ENCODE measurements at places on chromosomes 5 and 9.

DNA sequence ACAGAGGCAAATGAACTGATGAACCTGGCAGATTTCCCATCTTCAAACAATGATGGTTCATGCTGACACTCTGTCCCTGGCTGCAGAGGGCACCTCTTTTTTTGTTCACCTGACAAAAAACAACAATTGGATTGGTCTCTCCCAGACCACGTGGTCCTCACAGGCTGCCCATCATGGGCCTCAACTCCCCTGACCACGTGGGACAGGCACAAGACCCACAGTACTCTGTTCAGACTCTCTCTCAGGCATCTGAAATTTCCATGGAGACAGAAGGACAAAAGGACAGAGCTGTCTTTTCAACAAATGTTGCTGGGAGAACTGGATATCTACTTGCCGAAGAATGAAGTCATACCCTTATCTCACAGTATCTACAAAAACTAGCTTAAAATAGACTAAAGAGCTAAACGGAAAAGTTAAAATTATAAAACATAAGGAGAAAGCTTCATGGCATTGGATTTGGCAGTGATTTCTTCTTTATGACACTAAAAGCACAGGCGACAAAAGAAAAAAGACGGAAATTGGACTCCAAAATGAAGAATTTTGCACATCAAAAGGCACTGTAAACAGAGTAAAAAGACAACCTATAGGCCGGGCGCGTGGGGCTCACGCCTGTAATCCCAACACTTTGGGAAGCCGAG is 12.2 kb upstream of the DRD1 start:
- DNase-seq = no peak

DNA sequence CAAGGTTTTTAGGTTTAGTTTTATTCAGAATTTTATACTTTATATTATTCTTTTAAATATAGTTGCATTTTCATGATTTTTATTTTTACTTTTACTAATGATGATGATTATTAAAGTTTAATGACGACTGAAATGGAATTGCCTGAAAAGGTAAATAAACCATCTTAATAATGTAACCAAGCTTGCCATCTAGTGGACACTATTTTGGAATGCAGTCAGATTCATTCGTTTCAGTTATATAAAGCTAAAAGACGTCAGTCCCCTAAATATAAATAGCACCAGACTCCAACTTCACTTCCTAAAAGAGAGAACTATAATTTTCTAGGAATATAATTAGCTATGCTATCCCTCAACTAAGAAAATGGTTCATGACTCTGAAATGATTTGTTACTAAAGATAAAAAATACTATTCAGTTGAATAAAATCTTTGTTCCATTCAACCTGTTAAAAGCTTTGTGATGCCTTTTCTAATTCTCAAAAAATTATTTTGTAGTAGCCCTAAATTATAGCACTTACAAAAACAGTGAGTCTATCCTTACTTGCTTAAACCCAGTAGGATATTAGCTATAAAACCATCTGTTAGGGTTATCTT is 19.9 kb downstream of the ABITRAM start:
- no peak for DNase-seq

- DNase-seq = no peak
Observed at GRCh38 chr5:153429761-153430380, 60.6 kb upstream of the GRIA1 start.

- DNase-seq = no peak
Observed at GRCh38 chr9:98943682-98944056, at the start of gene COL15A1. TSS of gene COL15A1 (plus strand) at chr9:98943907. CDS start at chr9:98944062, 155 bp downstream.

DNA sequence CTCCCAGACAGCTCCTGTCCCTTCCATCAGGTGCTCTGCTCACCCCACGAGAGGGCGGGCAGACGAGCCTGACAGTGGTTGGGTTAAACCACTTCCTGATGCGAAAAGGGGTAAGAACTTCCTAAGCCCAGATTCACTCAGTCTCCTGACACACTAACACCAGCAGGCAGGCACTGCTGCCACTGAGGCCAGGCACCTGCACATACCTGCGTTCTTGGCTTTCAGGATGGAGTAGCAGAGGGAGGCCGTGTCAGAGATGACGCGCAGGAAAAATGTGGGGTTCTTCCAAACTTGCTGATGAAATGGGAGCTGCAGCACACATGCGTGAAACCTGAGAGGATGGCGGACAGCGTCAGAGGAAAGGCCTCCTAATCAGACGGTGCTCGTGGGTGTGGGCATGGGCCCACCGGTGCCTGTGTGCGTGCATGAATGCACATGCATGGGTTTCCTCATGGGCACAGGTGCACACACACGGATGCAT is 29.9 kb downstream of the SLC6A18 start:
- DNase-seq = no peak

GRCh38 chr9:128479262-128479661 is 23.5 kb downstream of the ODF2 start:
- DNase-seq = no peak

- no peak for DNase-seq
Observed at GRCh38 chr9:95341293-95341962, 23.9 kb upstream of the FANCC start.
